ENCODE measurements at places on chromosomes 1 and 21.

DNA sequence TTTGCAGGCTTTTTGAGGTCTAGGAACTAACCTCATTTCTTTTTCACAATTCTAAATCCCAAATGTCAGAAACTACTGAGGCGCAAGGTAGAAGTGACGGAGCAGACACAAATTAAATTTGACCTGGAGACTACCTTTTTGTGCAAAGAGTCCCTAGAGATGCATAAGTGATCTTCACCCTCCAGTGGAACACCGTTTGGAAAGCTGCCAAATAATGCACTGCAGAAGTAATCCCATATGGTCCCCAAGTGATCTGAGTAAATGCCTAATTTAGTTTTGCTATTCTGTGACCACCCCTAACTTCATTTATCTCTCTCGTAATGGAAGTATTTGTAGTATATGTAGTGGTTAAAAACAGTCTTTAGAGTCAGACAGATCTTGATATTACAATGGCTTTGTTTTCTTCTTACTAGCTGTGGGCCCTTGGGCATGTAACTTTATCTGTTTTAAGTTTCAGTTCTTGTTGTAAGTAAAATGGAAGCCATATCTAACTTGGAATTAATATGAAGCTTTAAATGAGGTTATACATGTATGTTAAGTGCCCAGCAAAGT, 70.4 kb upstream of the IPO9 start:
- no peak for DNase-seq

GRCh38 chr1:185500001-185500626, 183.1 kb upstream of the IVNS1ABP start:
- no peak for DNase-seq

- no peak for DNase-seq
These were observed 13.5 kb upstream of the HJV start for GRCh38 chr1:146035048-146035423.

DNA sequence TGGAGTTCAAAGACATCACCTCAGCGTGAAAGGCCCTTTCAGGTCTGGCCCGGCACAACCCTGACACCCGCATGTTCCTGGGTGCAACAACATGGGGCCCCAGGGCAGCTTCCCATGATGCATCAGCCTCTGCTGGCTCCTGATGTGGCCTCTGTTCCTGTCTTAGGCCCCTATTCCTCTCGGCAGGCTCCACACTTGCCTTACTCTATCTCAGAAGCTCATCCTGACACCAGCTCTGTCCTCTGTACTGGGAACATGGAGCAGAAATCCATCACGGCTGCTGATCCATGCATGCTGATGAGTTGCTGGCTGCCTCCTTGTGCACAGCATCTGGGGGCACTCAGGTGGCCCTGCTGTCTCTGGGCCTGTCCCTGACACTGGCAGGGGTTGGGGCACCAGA, 74.6 kb downstream of the ADARB1 start:
- no peak for DNase-seq

DNA sequence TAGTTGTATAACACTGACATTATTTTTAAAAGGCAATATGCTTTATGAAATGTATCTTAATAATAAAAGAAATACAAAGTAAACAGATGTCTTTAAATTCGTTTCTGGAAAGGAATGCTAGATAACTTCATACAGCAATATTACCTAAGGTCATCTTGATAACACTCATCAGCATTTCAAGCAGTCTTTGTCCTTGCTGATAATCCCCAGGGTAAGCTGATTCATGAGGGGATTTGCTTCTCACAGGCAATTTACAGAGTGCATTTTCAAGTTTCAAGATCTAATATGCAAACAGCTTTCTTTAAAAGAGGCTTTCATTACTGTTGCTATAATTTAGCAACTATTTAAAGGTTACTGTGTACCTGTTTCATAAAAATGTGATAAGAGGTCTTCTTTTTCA, 75.2 kb upstream of the NEK2 start:
- no peak for DNase-seq

DNA sequence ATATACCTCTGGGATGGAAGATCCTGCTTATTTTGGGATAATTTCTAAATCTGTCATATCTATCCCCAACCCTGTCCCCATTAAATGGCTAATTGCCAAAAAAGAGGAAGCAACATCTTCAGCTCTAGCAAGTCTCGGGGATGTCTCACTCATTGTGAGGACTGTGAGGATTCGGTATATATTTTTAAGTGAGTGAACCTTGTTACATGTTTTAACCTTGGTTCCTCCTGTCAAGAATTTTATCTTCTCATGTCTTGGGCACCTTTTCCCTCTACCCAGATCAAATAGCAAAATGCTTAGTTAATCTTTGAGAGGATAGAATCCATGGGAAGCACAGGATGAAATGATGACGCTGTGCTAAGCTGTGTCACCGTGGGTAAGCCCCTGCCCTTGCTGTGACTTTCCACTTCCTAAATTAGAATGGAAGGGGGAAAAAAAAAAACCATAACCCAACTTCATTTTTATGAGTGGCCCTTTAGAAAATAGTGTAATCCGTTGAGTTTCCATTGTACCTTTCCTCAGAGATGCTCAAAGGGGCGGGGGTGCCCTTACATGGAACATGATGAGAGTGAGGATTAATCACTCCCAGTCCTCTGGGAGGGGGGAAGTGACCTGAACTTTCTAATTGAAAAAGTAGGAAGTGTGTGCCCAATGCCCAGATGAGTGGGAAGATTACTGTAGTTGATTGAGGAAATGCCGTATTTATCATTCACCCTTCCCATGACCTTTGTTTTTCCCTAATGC, 7.6 kb downstream of the ATP1A1 start:
- DNase-seq, result no peak

GRCh38 chr1:210850556-210850955, 283.4 kb downstream of the KCNH1 start:
- no peak for DNase-seq

GRCh38 chr1:8281843-8282509, 35.9 kb upstream of the SLC45A1 start:
- no peak for DNase-seq

DNA sequence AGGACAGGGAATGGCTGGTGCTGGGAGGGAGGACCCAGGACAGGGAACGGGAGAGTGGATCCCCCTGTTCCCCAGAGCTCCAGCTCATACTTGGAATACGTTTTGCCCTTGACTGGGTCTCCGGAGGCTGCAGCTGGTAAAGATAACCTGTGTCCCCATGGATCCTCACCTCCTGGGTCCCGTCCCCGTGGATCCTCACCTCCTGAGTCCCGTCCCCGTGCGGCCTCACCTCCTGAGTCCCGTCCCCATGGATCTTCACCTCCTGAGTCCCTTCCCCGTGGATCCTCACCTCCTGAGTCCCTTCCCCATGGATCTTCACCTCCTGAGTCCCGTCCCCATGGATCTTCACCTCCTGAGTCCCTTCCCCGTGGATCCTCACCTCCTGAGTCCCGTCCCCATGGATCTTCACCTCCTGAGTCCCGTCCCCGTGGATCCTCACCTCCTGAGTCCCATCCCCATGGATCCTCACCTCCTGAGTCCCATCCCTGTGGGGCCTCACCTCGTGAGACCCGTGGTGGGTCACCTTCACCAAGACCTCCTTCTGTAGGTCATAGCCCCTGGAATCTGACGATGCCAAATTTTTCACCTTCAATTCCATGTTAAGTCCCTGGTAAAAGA, 61.4 kb downstream of the SCCPDH start:
- DNase-seq, result no peak

DNA sequence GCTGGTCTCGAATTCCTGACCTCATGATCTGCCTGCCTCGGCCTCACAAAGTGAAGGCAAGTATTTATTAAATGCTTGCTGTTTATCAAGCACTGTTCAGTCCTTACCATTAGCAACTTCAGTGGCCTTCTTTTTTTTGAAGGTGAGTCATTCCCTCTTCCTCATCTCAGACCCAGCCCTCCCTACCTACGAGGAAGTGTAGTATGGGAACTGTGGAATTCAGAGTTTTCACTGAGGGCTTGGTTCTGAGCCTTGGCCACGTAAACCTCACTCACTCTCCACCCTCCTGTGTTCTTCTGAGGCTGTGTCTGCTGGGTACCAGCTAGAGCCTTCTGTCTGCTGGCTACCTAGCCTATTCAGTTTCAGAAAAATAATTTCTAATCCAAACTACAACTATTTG, 218.3 kb upstream of the SGIP1 start:
- no peak for DNase-seq

DNA sequence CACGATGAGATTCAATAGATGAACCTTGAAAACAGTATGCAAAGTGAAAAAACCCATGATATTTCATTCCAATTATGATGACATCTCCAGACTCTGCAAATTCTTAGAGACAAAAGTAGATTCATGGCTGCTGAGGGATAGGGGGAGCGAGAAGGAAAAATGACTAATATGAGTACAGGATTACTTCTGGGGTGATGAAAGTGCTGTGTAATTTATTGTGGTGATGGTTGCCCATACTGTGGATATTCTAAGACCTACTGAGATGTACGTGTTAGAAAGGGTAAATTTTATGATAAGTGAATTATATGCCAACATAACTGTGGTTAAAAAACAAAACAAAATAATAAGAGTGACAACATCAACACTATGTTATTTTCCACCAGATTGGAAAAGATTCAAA, 18.9 kb upstream of the RGS7 start:
- no peak for DNase-seq

Data from stimulated activated CD4-positive, alpha-beta T cell treated with anti-CD3 and anti-CD28 coated beads, Interleukin-1b, Interleukin-23, amount 100 ng/mL, for 48 hours (primary cell).